ENCODE measurements at places on chromosomes 12 and 14.
A peak's percentile ranks its signal among the peaks of the same experiment; 100 is the strongest.

DNA sequence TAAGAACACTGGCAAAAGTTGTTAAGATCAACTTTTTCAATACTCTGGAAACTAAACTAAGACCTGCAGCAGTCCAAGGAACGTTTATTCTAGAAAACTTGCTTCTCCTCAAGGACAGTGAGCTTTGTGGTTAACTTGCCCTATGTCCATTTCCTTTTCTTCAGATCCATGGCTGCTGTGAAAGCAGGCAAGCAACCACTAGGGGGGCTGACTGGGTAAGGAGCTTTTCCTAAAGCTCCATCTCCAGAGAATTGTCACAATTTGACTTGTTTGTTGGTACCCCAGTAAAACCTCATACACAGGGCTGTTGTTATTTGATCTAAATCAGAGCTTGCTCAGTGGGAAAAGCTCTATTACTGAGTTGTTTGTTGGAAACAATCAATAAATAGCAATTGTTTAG, 10.1 kb upstream of the RPL10L start:
- no peak for DNase-seq

DNA sequence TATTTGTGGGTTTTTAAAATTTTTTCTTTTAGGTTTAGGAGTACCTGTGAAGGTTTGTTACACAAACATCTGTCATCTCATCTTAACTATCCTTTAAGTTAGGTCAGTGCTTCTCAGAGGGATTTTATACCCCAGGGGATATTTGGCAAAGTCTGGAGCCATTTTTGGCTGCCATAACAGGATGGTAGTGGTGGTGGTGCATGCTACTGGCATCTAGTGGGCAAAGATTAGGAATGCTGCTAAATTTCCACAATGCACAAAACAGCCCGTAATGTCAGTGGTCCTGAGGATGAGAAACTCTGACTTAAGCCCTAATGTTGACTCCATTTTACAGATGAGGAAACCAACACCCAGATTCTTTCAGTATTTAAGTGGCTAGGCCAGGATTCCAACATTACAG, 85.2 kb upstream of the MYF6 start:
- DNase-seq = no peak

DNA sequence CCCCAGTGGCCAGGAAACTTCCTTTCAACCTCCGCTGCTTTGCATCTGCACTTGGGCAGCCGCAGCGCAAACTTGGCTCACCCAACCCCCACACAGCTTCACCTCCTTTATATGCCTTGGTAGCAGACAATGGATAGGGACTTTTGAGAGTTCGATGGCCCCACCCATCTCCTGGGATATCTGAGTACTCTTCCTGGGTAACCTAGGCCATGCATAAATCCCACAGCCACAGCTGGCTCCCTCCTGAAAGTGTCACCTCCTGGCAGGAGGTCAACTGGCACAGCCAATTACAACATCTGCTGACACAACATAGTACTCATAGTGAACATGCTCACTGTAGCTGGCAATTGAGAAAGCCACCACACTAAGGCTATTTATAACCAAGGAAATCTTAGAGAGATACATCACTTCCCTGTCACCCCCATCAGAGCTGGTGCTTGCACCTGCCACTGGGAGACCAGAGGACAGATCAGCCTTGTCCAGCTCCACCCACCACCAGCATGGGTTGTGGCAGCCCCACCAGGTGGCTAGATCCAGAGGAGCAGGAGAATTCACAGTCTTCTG, 410.0 kb downstream of the SYT1 start:
- no peak for DNase-seq

DNA sequence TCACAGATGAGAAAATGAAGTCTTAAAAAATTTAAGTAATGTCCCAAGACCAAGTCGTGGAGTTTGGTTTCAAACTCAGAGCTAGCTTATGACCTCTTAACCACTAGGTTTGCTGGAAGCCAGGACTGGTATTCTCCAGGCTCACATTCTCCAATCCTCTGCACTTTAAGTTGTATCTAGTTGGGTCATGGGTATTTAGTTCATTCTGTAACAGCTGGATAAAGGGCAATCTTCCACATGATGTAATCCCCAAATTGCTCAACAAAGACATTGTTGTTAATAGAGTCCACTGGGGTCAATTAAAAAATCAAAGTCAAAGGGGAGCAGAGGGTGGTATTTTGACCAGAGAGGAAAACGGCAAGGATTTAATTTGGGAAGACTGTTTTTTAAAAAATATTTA, 17.8 kb upstream of the GAS2L3 start:
- no peak for DNase-seq

DNA sequence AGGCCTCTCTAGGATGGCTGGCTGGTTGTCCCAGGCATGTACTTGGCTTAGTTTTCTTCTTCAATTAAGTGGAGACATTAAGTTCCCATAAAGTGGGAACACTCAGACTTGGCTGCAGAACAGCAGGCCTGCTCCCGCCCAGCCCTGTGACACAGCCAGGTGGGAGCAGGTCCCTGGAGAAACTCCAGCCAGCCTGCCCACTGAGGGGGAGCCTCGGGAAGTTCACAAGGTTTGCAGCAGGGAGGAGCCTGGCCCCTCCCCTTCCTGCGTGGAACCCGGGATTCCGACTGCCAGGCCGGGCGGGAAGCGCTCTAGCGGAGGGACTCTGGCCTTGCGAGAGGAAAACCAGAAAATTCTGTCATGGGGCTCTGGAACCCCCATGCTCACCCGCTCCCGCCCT, 98.3 kb upstream of the EVL start:
- no peak for DNase-seq

- no peak for DNase-seq
Observed at GRCh38 chr12:91883811-91884210, 261.8 kb downstream of the BTG1 start.

GRCh38 chr12:32005496-32006125, 46.4 kb downstream of the RESF1 start:
- no peak for DNase-seq

GRCh38 chr14:52356025-52356424, 41.9 kb downstream of the PTGER2 start:
- DNase-seq = no peak

GRCh38 chr12:112836736-112837628, 45.4 kb downstream of the RPH3A start:
- no peak for DNase-seq

- no peak for DNase-seq
Observed at GRCh38 chr12:109144224-109144623, 27.8 kb downstream of the ACACB start.

GRCh38 chr14:59422069-59422881, 42.9 kb downstream of the GPR135 start:
- peak; percentile 74 for DNase-seq

- DNase-seq = no peak
Observed at GRCh38 chr14:39212693-39213092, 21.0 kb upstream of the MIA2 start.

DNA sequence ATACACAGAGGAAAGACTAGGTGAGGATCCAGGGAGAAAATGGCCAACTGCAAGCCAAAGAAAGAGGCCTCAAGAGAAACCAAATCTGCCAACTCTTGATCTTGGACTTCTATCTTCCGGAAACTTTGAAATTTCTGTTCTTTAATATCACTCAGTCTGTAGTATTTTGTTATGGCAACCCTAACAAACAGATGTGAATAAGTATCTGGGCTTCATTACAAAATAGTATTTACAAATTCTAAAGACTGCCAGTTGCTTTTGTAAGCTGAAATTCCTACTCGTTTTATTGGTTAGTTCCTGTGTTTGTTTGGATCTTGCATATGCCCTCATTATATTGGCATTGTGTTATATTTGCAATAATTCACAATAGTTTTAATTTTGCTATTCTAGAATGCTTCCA, 143.2 kb upstream of the USP15 start:
- no peak for DNase-seq

- DNase-seq = peak; percentile 3
Observed at GRCh38 chr14:51157012-51157411, 62.1 kb upstream of the TRIM9 start.

- no peak for DNase-seq
Observed at GRCh38 chr12:48125985-48126384, 6.8 kb downstream of the PFKM start.

DNA sequence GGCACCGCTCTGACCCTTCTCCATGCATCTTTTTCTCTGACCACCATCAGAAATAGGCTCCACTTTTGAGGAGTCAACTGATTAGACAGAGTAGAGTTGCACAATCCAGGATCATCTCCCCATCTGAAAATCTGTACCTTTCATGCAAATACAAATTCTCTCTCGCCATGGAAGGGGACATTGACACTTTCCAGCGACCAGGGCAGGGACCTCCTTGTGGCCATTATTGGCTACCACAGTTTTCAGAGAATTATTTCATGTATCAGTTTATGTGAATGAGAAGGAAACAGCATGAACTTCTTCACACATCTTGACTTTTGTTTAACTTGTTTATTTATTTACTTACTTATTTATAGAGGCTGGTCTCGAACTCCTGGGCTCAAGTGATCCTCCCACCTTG, 13.8 kb upstream of the RAN start:
- DNase-seq = no peak

DNA sequence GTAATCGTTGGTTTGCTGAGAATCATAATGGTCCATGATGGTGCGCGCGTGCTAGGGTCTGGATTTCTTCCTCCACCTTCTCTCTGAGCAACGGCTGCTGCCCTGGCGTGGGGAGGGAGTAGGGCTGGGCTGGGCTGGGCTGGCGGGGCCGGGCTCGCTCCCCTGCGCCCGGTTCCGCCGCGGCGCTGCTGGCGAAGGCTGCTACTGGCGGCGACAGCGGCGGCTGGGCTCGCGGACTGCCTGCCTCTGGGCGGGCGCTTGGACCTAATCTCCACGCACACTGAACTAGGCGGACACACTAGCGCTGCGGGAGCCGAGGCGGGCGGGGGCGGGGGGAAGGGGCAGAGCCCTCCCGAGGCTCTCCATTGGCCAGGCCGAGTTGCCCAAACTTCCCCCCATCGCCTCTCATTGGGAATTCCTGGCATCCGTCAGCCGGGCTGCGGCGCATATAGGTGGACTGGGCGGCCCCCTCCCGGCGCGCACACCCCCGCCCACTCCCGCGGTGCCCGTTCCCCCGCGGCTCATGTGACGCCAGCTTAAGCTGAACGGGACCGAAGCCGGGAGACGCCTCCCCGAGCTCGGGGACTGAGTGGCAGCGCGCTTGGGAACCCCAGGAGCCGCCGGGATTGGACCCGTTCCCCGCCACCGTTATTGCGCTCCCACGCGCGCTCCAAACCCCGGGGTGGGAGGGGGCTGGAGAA, at the start of gene ACTN1:
ACTN1 (minus strand) TSS at position 282 of the 701 bp plus-strand sequence; CDS start at position 36, 246 bp downstream.
- DNase-seq = peak; percentile 100

- no peak for DNase-seq
Observed at GRCh38 chr14:22163051-22163450, 426.0 kb downstream of the DAD1 start.

DNA sequence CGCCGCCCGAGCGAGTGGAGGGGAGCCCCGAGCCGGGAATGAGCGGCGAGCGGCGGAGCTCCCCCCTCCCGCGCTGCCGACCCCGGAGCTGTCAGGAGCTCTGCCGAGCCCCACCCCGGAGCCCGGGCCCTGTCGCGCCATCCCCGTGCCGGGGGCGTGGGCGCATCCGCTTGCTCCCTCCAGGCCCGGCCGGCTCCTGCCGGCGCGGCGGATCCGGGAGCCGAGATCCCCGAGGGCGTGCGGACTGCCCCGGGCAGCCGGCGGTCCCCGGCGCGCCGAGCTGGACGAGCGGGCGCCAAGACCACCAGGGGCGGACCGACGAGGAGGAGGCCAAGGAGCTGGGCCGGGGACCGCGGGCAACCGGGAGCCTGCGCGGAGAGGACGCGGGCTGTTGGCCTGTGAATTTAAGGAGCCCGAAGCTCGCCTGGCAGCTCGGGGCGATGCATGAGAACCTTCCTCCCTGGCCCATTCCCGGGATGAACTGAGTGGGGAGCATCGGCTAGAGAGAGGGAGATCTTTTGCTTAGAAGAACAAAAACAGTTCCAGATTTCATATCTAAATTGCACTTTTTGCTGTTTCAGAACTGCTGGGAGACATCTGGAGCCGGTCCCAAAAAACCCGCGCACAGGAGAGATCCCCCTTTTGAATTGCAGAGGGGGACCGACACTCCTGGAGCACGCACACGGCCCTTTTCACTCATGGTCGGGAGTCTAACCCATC, 2.0 kb downstream of the PTHLH start:
- DNase-seq = peak; percentile 33

DNA sequence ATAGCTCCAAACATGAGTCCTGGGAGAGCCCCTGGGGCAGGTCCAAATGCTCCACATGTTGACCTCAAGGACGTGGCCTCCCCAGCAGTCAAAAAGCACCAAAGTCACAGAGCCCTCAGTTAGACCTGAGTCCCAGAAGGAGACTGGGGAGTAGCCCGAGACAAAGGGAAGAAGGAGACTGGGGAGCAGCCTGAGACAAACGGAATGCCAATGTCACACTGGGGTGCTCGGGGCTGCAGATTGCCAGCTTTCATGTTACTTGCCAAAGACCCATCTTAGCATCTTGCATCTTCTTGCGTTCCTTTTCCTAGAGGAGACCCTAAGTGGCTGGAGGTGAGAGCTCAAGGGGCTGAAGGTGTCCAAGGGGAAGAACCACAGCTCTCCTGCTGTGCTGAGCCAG, 14.9 kb downstream of the PLEKHD1 start:
- no peak for DNase-seq

- peak; percentile 43 for DNase-seq
Observed at GRCh38 chr14:55580470-55581341, 699 bp downstream of the KTN1 start.

- DNase-seq = no peak
Observed at GRCh38 chr12:590206-590750, 73.0 kb downstream of the NINJ2 start.

GRCh38 chr12:18718462-18718861, 19.4 kb downstream of the PLCZ1 start:
- no peak for DNase-seq

GRCh38 chr12:26327975-26328644, 132.7 kb downstream of the SSPN start:
- no peak for DNase-seq

DNA sequence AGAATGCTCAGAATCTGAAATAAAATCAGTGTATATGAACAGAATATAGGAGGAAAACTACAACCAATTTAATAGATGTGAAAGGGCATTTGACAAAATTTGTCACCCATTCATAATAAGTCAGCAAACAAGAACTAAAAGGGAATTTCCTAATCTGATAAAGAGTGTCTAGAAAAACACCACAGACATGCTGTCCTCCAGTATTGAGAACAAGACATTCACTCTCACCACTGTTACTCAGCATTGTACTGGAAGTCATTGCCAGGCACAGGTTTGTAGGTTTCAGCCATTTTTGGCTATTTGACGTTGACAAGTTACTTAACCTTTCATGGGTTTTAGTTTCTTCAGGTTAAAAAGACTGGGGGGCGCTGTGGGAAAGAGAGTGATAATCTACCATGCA, 13.2 kb downstream of the EIF2S1 start:
- no peak for DNase-seq

DNA sequence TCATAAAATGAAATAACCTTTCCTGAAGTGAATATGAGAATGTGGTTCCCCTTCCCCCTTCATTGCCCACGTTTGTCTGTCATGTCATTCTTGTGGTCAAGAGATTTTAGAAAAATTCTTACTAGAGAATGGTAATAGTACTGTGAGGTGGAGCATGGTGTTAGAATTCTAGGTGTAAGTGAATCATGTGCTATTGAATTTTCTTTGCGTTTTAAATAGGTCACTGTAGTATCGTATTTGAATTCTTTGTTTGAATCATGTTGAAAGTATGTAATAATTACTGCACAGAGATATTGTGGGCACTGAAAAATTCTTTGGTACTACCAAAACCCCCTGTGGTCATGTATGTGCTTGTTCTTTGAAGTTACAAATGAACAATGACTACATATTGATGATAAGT, 49.9 kb downstream of the FUT8 start:
- DNase-seq = peak; percentile 68

All from HTR-8/SVneo (cell line).